Lung microvascular endothelial cell (primary cell): ENCODE measurements at places on chromosomes 2 and 18. TPM values are rescaled to one million over a fixed set of nuclear protein-coding genes. Genes with fewer than 3 reads are reported as not detected.
A peak's percentile ranks its signal among the peaks of the same experiment; 100 is the strongest.

DNA sequence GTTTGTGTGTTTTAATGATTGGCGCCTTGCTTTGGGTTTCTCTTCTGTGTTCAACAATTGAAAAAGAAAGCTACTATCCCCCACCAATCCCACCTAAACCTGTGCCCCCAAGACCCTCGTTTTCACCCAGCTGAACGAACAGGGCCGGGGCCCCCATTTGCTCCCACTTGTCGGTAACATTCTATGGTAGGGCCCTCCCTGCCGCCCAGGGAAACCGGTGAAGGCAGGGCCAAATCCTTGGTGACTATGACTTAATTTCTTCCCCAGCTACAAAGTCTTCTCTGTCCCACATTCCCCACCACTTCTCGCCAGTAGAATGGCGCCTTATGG, 598 bp upstream of the SNRNP200 start:
- no peak for DNase-seq

DNA sequence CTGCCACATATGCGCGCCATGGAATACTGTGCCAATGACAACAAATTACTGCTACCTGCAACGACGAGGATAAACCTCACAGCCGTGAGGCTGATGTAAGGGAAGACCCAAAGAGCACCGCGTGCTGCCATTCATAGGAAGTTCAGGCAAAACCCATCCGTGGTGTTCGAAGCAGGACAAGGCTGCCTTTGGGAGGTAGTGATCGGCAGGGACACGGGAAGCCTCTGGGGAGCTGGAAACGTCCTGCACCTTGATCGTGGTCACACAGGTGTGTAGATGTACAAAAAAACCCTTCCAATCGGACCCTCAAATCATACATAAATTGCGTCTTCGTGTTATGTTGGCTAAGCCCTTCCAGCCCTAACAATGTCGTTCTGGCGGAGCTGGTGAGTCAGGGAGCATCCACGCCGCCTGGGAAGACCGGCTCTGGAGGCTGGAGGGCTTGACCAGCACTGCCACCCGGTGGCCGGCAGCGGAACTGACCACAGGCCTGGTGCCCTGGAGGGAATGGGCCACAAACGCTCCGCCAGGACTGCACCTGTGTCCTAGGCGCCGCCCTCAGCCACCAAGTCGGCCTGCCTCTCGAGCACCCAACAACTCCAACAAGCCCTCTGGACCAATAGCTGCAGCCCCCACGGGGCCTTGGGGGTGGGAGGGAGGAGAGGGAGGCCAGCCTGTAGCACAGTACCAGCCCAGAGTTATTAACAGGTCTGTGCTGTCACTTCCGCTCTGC, 4.1 kb upstream of the NEURL3 start:
- DNase-seq: peak; percentile 88

DNA sequence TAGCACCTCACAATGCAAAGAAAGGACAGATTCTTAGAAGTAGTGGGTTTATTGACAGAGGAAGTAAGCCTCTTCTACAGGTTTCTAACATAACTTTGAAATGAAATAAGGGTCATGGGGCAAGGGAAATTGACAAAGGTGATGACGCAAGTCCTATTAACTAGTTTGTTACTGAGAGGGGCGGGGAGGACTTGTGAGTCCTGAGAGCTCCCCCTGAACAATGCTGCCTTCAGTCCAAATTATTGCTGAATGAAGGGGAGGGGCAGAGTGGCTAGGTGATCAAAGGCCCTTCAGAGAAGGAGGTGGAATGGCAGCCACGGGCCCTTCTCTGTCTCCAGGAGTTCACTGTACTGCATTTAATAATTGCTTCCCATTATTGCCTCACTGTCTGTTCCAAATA, 390.0 kb downstream of the MEIS1 start:
- no peak for DNase-seq

- peak; percentile 29 for DNase-seq
Observed at GRCh38 chr18:76354348-76354747, 140.7 kb downstream of the ZNF516 start.

DNA sequence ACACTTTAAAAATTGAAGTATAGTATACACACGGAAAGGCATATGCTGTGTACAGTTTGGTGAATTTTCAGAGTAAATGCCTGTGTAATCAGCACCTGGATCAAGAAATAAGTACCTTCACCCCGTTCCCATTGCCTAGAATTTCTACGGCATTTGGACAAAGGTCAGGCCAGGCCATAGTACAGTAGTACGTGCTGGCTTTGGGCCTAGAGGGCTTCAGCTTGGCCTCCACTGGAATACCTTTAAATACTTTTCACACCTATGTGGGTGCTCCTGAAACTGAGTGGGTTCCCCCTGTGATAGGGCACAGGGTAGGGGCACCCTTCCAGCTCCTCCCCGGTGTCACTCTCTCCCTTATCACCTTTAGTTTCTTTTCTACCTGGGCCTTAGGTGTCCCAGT, 26.5 kb downstream of the TET3 start:
- no peak for DNase-seq

GRCh38 chr18:61606759-61607158, 273.5 kb downstream of the CDH20 start:
- DNase-seq: peak; percentile 90

- DNase-seq: no peak
Observed at GRCh38 chr18:25614168-25614567, 262.2 kb upstream of the ZNF521 start.

DNA sequence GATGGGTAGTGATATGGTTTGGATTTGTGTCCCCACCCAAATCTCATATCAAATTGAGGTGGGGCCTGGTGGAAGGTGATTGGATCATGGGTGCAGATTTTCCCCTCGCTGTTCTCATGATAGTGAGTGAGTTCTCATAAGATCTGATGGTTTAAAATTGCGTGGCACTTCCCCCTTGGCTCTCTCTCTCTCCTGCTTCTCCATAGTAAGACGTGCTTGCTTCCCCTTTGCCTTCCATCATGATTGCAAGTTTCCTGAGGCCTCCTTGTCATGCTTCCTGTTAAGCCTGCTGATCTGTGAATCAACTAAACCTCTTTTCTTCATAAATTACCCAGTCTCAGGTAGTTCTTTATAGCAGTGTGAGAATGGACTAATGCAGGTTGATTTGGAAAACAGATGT, 223.2 kb upstream of the APCDD1 start:
- DNase-seq: no peak

DNA sequence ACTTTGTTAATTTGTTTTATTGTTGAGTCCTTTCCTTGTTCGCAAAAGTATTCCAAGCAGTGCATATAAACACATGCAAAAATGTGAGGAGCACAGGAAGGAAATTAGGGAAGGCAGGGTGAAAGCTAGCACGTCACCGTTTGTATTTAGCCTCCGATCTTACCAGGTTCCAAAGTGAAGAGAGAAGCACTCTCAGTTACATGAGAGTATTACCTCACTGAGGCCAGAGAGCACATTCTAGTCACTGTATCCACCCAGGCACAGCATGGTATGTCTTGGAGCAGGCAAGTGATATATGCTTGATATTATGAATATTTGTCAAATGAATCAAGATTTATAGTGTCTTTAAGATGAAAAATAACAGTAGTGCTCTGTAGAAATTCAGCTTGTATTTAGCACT, 6.5 kb upstream of the TMEM182 start:
- peak; percentile 5 for DNase-seq

GRCh38 chr2:108923736-108924579, 65.1 kb downstream of the EDAR start:
- no peak for DNase-seq

- no peak for DNase-seq
Observed at GRCh38 chr2:227834423-227834822, 20.8 kb downstream of the CCL20 start.

Gene SERPINB10
- not detected in 2 replicates for total RNA-seq

Gene STAT4
- 0.22 and 0.40 TPM in 2 replicates for total RNA-seq

Gene FIGN
- under 0.01 TPM in 2 replicates for total RNA-seq

Gene KLHL14
- 0.44 and 1.6 TPM in 2 replicates for total RNA-seq

Gene PIAS2
- total RNA-seq: 7.2 and 8.7 TPM in 2 replicates

Gene NDC80
- 3.2 and 13.1 TPM in 2 replicates for total RNA-seq

Gene CLEC4F
- under 0.01 TPM in 2 replicates for total RNA-seq

Gene SULT1C2
- total RNA-seq: not detected in 2 replicates
